ENCODE measurements at places on chromosomes 4 and X.

DNA sequence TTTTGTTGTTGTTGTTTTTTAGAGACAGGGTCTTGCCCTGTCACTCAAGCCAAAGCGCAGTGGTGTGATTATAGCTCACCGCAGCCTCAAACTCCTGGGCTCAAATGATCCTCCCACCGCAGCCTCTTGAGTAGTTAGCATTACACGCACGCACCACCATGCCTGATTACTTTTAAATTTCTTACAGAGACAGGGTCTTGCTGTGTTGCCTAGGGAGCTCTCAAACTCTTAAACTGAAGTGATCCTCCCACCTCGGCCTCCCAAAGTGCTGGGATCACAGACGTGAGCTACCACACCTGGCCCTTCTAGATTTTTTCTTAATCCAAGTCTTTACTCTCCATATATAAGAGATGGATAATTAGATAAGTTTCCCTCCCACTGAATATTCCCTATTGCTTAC is 29.2 kb downstream of the FNIP2 start:
- no peak for DNase-seq

GRCh38 chr4:180960743-180961401 is 1282.3 kb upstream of the TENM3 start:
- DNase-seq = no peak

GRCh38 chrX:78624426-78624825 is 34.7 kb downstream of the RTL3 start:
- no peak for DNase-seq

GRCh38 chr4:24116107-24116506 is 226.3 kb upstream of the PPARGC1A start:
- DNase-seq = no peak

DNA sequence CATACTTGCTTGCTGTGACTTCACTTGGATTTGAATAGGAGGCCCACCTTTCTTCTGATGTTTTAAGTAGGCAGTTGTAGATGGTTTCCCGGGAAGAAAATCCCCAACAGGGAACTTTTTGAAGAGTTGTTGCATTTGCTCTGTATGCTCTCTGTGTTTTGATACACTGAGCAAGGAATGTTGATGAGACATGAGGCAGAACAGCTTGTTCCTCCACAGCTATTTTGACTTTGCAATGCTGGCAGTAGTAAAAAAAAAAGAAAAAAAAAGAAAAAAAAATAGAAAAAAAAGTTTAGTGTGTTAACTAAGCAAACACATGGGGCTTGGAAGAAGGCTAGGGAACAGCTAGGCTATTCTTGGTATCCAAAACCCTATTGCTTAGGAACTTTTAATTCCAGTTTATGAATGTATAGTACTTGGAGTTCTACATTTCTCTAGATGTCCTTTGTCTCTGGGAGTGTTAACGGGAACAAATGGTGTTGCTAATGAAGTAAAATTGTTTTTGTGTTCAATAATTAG is 23.4 kb upstream of the PAQR3 start:
- DNase-seq = no peak

DNA sequence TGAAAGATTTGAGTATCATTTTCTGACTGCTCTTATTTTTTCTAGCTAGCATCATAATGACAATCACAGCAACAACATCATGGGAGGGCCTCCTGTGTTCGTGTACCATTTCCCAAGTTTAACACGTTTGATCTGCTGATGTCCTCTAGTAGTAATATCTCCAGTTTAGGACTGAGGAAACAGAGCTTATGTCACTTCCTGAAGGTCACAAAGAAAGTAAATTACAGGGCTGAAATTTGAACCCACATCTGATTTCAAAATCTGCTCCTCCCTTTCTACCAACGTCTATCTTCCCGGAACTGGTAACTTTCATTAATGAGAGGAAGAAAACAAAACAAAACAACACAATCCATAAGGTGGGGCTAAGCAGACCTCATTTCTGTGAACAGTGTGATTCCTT is 302.7 kb downstream of the PACRGL start:
- no peak for DNase-seq

DNA sequence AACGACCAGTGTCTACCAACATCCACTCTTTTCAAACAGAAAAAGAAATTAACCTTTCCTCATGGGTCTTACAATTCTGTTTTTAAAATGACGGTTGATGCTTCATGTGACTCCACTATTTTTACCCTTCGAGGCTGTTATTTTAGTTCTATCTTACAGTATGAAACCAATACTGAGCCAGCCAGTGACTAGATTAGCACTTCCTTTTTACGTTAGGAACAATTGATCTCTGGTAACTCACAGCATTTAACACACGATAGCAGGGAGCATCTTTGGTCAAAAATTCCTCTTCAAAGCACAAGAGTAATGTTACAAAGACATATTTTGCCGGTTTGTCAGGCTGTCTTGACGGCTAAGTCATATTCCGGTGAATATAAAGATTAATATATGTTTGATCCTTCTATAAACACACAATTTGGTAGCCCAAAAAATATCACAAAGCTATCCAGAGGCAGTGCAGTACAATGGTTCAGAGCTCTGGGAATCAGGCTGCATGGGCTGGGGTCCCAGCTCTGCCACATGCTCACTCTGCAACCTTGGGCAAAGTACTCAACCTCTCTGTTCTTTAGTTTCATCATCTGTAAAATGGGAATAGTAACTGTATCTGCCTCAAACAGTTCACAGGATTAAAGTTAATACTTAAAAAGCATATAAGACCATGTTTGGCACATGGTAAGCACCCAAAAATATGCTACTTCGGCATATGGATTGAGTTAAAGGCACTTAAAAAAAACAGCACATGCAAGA is 62.9 kb upstream of the TXK start:
- DNase-seq = no peak

GRCh38 chr4:56042225-56042624 is 93.5 kb downstream of the CEP135 start:
- no peak for DNase-seq

DNA sequence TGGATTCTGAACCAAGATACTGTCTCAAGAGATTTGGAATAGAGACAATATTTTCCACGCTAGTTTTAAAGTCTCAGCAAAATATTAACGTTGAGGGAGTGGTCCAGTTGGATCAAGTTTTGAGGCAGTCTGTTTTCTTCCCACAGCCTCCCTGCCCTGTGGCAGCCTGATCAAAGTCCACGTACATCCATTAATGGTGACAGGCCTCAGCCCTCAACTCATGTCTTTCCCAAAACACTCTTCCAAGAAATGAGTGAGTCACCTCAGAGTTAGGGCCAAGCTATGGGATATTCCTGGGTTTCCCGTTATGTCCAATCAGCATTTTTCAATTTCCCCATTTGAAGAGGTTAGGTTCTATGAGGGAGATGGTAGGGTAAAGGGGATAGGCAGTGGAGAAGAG is 28.5 kb downstream of the EGFL6 start:
- DNase-seq = no peak

GRCh38 chr4:17636696-17637622 is 22.5 kb downstream of the MED28 start:
- peak; percentile 40 for DNase-seq

- DNase-seq = no peak
Observed at GRCh38 chr4:81577392-81577791, 105.7 kb upstream of the RASGEF1B start.

DNA sequence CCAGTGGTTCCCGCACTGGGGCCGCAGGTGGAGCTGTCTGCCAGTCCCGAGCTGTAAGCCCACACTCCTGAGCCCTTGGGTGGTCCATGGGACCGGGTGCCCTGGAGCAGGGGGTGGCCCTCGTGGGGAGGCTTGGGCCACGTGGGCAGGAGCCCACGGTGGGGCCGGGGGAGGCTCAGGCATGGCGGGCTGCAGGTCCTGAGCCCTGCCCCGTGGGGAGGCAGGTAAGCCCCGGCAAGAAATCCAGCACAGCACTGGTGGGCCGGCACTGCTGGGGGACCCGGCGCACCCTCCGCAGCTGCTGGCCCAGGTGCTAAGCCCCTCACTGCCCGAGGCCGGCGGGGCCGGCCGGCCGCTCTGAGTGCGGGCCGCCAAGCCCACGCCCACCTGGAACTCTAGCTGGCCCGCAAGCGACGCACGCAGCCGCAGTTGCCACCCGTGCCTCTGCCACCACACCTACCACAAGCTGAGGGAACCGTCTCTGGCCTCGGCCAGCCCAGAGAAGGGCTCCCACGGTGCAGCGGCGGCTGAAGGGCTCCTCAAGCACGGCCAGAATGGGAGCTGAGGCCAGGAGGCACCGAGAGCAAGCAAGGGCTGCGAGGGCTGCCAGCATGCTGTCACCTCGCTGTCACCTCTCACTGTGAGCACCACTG is 2.0 kb upstream of the METAP1 start:
- no peak for DNase-seq

GRCh38 chr4:122122083-122122482 is 30.0 kb upstream of the BLTP1 start:
- DNase-seq = no peak

DNA sequence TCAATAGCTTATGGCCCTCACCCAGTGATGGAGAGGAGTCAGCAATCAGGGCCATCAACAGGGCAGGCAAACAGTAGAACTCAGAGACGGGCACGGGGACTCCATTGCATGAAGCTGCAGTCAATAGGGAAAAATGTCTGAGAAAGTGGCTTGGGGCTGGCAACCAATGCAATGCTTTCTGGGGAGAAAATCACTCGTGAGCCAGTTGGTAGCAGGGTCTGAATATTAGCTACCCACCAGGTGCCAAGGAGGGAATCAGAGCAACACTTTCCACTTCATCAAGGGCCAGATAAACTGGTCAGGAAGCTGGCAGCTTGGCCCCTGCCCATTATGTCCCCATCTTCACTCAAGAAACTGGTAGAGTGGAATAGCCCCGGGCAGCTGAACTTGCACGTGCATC is 80.7 kb downstream of the STARD8 start:
- DNase-seq = no peak

DNA sequence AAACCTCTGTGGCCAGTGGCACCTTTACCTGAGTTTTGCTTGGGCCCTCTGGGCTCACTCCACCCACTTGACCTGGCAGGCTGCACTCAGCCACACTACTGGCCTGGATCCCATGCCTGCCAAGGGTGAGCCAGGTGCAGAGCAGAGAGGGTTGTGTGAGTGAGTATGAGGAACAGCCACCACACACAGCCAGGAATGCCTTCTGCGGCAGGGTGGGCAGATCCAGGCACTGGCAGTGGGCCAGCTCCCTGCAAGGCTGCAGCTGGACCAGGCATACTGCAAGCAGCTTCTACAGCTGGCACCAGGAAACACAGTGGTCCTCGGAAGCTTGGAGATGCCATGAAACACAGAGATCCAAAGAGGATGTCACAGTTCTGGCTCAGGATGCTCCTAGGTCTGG is 570.1 kb upstream of the ACTRT1 start:
- DNase-seq = no peak

- no peak for DNase-seq
Observed at GRCh38 chr4:3388471-3389232, 53.1 kb upstream of the HGFAC start.

- no peak for DNase-seq
Observed at GRCh38 chrX:77937291-77937690, 26.8 kb downstream of the ATP7A start.

DNA sequence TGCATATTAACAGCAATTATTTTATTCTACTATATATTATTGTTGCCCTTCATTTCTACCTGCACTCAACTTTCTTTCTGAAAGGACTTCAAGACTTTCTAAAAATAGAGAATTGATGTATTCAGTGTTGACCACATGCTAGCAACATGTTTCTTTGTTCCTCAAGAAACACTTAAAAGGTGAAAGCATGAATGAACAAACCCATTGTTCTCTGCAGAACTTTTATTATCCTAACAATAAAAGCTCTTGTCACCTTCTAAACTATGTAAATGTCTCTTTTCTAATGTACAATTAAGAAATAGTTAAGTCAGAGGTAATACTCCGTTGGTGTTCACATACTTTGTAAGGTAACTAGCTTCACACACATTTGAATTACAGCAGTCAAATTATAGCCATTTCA is 638.7 kb downstream of the FSTL5 start:
- DNase-seq = no peak

GRCh38 chrX:20459410-20460350 is 193.0 kb upstream of the RPS6KA3 start:
- no peak for DNase-seq

DNA sequence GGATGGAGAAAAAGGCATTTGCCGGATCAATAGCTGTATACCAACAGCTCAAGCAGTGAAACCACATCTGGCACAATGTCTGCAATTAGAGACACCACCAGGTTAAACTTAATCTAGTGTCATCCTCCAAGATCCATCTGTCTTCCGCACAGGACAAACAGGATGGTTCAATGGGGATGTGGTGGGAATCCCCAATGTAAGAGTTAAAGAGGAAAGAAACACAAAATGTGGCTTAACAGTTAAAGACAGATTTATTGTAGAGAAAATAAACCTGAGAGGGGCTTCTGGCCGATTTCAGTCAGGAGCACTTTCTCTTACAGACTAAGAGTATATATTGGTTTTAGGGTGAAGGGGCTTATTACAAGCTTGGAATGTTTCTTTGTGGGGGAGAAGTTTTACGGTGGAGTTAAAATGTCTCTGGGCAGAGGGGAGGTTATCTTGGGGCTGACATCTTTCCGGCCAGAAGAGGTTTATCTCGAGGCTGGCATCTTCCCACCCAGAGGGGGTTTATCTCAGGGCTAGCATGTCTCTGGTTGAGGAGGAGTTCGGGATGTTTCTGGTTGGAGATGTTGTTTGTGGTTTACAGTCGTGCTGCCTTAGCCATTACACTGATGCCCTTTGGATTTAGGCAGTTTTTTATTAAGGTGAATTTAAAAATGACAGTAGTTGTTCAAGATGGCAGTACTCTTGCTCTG is 61.7 kb downstream of the KANTR start:
- DNase-seq = no peak

- DNase-seq = no peak
Observed at GRCh38 chr4:102598762-102599374, 97.7 kb downstream of the NFKB1 start.

DNA sequence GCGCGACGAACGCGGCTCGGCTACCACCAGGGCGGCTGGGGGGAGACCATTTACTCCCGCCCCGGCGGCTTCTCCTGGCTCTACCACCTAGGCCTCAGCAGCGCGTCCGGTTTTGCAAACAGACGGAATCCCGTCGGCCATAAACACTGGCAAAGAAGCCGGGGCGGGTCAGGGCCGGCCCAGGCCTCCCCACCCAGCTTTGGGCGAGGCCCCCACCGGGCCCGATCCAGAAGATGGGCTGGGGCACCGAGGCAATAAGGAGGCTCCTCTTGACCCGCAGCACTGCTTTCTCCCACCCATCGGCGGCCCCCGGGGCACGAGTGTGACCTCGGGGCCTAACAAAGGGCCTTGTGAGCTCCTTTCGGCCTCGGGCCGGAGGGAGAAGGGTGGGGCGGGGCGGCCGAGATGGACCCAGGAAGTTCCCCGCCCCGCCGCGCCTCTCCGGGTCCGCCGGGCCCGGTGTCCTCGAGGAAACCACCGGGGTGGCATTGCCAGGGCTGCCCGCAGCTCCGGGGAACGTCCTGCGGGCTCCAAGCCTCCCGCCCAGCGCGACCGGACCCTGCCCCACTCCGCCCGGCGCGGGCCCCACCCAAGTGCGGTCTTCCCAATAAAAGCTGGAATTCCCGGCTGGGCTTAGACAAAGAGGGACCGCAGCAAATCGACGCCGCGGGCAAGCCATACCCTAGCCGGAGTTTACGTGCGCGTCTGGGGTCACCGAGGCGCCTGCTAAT is 5.9 kb downstream of the BCOR start:
- no peak for DNase-seq

Measured in substantia nigra (tissue), 51 donors.